ENCODE measurements at places on chromosomes 2 and 18.

GRCh38 chr18:35451032-35451431 is 46.7 kb downstream of the INO80C start:
- no peak for DNase-seq

GRCh38 chr2:33451825-33452224 is 24.6 kb upstream of the RASGRP3 start:
- no peak for DNase-seq

GRCh38 chr18:76054156-76054555 is 440.9 kb downstream of the ZNF516 start:
- DNase-seq, result no peak

DNA sequence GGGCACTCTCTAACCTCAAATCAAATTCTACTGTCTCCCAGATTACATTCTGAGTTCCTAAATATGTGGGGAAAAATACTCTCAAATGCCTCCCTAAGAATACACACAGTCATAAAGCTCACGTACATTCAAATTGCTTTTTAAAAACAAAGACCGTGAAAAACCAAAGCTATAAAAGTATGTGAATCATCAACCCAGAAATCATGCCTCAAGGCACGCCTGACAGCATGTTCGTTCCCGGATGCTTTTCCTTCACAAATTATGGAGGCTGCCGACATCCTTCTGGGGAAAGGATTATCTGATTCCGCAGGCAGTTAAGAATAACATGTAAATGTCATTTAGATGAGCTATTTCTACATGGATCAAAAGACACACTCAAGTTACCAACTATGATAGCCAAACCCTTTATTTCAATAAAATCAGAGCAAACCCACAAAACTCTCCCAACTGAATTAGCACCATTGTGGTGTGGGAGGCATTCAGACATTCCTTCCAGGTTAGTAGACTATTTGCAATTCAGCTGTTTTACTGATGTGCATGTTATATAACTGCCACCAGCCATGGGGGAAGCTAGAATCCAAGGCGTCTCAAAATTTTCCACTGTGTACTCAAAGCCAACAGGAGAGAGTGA is 398.2 kb upstream of the TRIB2 start:
- no peak for DNase-seq

GRCh38 chr2:9247177-9247576 is 40.6 kb downstream of the ASAP2 start:
- DNase-seq, result no peak

All from stimulated activated naive CD4-positive, alpha-beta T cell treated with Interleukin-2 at 50 U/mL for 16 hours (primary cell).